H1 (cell line): ENCODE measurements at places on chromosomes 6 and 20.

DNA sequence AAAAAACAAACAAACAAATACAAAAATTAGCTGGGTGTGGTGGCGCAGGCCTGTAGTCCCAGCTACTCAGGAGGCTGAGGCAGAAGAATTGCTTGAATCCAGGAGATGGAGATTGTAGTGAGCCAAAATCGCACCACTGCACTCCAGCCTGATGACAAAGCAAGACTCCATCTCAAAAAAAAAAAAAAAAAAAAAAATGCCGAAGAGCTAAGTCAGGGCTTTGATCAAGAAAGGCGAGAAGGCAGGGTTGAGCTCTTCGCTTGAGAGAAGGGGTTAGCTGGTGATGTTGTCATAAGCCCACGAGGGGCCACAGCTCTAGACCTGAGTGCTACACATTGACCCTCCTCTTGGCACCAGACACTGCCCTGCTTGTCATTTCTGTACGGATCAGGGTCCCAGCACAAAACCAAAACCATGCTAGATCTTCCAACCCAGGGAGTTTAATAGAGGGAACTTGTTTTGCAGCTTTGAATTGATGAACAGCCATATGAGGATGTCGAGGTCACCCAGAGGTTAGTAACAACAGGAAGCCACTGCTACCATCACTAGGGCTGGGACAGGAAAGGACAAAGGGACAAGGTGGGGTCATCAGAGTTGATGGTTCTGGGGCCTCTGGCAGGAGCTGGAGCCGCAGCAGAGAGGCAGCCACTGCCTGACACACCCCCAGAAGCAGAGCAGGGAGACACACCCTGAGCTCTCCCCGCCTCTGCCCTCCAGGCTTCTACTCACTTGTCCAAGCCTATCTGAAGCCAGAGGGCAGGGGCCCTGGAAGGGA, 122.7 kb downstream of the SNX5 start:
- DNase-seq = no peak

DNA sequence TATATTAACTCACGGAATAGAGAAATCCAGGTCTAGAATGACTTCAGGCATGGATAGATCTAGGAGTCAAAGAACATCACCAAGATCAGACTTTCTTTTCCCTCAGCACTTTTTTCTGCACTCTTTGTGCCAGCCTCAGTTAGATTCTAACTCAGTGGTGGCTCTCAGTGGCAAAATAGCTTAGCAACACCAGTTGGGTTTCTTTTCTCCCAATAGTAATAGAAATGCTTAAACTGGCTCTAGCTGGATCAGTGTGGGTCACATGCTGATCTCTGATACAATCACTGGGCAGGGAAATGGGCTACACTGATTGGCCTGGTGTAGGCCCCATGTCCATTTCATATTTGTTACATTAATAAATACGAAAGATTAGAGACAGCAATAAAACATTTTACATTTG, 44.2 kb upstream of the ARFGEF2 start:
- no peak for DNase-seq

GRCh38 chr6:160088784-160089533, 32.7 kb upstream of the SLC22A1 start:
- DNase-seq = no peak

DNA sequence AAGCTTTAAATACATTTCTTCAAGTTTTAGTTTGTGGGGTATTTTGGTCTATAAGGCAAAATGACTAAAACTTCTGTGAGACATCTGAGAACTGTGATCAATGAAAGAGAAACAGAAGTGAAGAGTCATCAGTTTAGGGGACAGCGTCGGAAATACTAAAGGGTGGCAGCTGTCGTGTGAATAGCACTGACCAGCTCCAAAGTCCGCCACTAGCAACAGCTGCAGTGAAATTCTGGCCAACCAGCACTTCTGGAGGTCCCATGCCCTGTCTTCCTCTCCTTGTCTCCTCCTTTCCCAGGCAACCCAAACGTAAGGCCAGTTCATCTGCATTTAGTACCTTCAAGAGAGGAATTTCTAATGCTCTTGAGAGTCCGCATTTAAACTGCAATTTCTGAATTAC, 87.5 kb downstream of the DACT2 start:
- no peak for DNase-seq

GRCh38 chr6:129646642-129647041, 63.3 kb downstream of the ARHGAP18 start:
- no peak for DNase-seq

GRCh38 chr6:166775180-166775922, 148.3 kb upstream of the RPS6KA2 start:
- no peak for DNase-seq
